CD4-positive, alpha-beta T cell treated with Interleukin-15 for 1 hour (primary cell): ENCODE measurements at places on chromosomes 16 and 17.

DNA sequence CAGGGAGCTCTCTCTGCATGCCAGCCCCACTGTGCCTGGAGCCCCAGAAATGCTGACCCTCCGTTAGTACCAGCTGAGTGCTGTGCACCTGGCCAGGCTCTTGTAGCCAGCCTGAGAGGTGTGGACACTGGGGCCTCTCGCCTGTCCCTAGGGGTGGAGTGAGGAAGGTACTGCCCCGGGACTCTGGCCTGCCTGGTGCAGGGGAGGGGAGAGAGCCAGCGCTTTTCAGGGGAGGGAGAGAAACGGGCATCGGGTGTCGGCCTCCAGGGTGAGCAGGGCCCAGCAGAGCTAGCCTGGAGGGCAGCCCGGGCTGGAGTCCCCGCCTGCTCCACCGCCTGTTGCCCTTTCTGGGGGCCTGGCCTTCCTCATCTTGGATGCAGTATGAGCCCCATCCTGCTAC is 13.1 kb downstream of the MAP2K3 start:
- DNase-seq = no peak

GRCh38 chr16:29900102-29900887 is at the start of gene ASPHD1:
Gene ASPHD1, plus strand, starts transcription at chr16:29900488. Its CDS starts 484 bp downstream, at chr16:29900972.
- peak; percentile 51 for DNase-seq

DNA sequence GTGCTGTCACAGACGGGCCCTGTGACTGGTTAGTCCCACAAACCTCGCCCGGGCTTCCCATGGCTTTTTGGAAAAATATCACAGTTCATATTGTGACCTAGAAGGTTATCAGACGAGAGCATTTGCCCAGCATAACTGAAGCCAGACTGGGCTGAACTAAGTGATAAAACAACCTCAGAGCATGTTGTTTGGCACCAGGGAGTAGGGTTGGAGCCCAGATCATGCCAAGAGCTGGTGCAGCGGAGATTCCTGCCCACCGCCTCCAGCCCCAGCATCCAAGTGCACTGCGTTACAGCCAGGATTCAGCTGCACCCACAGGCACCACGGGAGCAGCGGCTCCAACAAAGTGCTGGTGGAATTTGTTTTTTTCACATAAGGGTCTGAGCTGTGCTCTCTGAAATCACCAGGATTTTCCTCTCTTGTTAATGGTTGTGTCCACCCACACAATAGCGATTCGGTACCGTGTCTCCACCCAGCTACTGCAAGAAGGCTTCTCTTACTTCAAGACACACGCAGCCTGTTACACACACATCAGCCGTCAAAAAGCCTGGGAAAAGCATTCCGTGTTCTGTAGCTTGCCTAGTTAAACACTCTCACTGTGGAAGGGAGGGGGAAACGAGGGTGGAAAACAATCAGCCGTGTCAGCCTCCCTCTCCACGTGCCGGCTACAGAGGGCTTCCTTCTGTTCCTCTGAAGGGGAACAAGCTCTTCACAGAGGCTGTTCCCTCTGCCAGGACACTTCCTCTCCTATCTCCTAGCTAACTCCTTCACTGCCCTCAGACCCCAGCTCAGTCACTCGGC is 273.8 kb downstream of the C16orf95 start:
- no peak for DNase-seq

GRCh38 chr17:81189670-81190530 is 23.9 kb upstream of the AATK start:
- DNase-seq = no peak

- no peak for DNase-seq
Measured at GRCh38 chr16:19382084-19382801, 35.4 kb upstream of the TMC5 start.

GRCh38 chr16:46573834-46574159 is 47.4 kb downstream of the SHCBP1 start:
- no peak for DNase-seq

DNA sequence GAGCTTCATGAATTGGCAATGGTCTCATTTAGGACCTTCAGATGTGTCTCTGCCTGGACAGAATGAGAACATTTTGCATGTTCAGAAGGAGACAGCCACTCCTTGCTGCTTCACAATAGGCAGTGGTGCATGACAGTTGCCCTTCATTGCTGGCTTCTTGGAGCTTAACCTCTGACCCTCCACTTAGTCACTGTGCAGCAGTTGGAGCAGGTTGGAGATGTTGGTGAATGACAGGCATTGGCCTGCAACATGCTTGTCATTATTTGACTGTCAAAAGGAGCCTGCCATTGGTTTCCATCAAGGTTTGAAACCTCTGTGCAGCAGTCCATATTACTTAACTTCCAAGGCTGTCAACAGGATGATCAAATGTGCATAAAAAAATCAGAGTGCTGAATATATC is 22.7 kb downstream of the FTO start:
- DNase-seq = no peak

GRCh38 chr16:50011707-50012106 is 13.3 kb upstream of the CNEP1R1 start:
- no peak for DNase-seq

- DNase-seq = no peak
Measured at GRCh38 chr17:913207-913606, 66.4 kb downstream of the NXN start.

DNA sequence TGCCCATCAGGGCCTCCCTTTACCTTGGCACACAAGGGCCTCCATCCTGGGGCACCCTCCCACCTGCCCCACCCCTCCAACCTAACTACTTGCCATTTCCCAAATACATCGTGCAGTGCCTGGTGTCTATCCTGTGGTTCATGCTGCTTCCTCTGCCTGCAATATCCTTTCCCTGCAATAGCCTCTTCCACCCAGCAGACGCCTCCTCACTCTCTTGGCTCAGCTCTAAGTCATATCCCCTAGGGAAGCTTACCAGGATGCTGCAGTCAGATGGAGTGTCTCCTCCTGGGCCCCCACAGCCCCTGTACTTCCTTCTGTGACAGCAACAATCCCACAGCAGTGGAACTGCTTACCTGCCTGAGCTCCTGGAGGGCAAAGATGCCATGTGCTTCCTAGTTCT is 36.7 kb downstream of the CCDC182 start:
- DNase-seq = no peak

DNA sequence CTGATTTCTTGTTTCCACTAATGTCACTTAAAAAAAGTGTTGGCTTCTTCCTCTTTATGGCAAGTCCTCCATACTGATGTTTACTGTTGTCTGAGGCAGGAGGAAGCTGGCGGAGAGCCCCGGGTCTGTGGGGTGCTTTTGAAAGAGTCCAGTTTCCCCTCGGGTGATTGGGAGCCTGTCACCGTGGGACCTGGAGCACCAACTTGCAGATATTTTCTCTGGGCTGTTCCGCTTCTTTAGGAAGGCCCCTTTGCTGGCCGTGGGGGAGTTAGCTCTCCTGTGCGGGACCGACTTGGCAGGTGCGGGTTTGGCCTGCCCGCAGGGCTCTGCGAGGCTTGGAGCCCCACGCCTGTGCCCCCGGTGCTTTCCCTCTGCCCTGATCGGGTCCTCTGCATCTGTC is 3.1 kb downstream of the BANP start:
- DNase-seq = peak; percentile 60

GRCh38 chr16:46916980-46917379 is 32.8 kb downstream of the GPT2 start:
- DNase-seq = no peak

- DNase-seq = no peak
Measured at GRCh38 chr17:41948762-41949460, 17.7 kb upstream of the CNP start.

DNA sequence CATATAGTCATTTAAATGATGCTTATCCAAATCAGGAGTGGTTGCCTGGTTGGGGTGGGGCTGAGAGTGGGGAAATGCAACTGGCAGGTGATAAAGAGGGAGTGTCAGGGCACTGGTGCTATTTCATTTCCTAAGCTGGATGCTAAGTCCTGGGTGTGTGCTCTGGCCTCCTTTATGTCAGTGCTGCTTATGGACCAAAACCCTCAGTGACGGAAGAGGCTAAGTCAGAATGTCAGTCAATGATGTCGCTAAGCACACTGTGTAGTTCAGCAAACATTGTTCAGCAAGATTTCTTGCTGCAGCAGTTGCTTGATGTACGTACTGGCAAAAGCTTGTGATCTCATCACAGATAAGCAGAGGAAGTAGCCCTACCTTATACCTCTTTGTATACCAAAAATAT is 16.4 kb upstream of the FLCN start:
- DNase-seq = no peak

DNA sequence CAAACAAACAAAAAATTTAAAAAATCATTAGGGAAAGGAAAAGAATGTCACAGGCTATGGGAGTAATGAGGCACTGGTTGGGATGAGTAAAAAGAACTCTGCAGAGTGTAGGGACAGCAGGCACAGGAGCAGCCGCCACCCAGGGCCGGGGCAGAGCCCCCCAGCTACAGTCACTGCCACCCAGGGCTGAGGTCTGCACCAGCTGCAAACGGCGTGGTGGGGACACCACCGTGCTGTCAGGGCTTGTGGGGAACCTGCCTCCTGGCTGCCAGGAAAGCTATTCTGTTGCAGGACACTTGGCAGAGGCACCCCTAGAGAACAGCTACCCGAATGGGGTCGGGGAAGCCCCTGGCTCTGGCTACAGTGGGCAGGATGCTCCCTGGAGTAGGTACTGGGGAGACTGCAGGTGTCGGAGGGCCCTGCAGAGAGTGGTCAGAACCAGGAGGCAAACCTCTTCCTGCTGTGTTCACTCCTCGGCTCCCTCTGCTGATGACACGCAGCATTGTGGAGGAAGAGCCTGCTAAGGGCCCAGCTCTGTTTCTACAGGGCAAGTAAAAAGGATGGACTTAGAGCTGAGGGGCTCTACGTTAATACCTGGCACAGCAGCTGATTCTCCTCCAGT is 32.3 kb upstream of the CAPN15 start:
- no peak for DNase-seq

DNA sequence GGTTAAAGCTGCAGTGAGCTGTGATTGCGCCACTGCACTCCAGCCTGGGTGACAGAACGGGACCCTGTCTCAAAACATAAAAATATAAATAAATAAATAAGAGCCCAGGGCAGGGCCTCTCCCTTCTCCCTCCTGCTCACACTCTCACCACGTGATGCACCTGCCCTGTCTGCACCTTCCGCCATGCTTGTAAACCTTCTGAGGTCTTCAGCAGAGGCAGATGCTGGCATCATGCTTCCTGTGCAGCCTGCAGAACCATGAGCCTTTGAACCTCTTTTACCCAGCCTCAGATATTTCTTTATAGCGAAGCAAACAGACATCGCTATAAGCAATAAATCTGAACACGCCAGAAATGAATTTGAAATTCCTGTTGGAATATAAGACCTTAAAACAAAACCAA is 48.5 kb downstream of the HNF1B start:
- no peak for DNase-seq

- DNase-seq = peak; percentile 57
Measured at GRCh38 chr17:81923302-81924260, 4.0 kb downstream of the MAFG start.

DNA sequence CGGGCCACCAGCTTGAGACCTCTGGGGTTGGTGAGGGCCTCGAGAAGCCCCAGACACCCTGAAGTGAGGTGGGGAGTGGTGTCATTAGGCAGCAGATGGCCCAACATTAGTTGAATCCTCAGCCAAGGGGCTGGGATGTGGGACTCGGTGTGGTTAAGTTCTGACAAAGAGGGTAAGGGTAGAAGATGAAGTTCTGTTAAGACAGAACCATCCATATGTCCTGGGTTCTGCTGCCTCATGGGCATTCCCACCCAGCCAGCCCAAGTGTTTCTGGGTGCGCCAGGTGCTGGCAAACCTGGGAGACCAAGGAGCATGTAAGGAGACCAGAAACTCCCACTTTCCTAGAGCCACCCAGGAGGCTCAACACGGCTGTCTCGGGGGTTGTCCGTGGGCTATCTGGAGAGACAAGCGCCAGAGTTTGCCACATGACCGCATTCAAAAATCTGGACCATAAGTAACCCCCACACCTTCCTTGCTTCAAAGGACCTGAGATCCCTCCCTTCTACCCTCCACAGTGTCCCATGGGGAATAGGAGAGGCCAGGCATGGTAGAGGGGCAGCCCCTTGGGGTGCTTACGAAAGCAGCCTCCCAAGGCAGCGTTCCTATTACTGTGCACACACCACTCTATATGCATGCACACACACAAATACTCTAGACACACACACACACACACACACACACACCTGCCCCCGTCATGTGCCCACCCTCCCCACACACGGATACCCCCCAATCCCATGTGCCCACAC is 128.7 kb downstream of the C16orf78 start:
- DNase-seq = peak; percentile 9

DNA sequence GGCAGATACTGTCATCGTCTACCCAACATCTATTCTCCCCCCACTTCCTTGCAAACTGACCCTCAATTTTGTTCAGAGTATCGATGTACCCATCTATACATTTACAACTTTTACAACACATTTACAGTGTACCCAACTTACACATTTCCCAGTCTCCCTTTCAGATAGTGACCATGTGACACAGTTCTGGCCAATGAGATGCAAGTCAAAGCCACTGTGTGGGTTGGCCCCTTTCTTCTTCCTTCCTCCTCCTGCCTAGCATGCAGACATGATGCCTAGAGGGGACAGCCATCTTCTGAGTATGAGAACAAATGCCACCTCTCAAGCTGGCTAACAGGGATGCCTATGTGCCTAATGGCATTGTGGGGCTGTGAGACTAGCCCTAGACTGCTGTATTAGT is 11.3 kb upstream of the NFAT5 start:
- DNase-seq = no peak

DNA sequence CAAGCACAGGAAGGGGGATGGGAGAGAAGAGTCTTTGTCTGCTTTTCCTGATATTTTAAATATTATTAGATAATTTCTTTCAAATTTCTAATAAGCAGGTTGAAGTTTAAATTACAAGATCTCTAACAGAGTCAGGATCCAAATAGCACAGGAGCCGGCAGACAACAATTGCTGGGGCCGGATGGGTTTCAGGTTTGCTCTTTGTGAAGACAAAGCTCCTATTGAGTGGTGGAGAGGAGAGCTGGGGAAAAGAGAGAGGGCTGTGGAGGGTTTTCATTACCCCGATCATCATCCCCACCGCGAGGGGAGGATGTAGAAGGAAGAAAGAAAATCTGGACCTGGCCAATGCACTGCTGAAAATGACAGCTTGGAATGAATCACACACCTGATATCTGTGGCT is 197.3 kb downstream of the SOX9 start:
- no peak for DNase-seq

DNA sequence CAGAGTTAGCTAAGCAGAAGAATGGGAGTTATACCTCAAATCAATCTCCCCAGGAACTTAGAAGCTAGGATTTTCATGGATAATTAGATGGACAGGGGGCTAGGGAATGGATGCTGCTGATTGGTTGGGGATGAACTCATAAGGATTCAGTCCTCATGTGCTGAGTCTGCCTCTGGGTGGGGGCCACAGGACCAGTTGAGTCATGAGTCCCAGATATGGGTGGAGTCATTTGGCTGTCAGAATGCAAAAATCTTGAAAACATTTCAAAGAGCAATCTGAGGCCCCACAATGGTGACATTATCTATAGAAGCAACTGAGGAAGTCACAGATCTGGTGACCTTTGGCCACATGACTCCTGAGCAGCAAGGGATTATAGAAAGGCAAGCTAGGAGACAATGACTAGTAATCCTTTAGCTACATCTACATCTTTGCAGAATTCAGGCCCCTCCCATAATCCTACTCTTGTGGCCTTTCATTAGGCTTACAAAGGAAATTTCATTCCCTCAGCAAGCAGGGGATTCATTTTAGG is 82.6 kb upstream of the CCL2 start:
- no peak for DNase-seq
